Smooth muscle cell of trachea (primary cell): ENCODE measurements at places on chromosomes 3 and 15. TPM values are rescaled to one million over a fixed set of nuclear protein-coding genes. Genes with fewer than 3 reads are reported as not detected.

The MTFMT gene
- total RNA-seq = 26.6 and 29.1 TPM in 2 replicates

The DISP2 gene
- total RNA-seq = under 0.01 and 2.2 TPM in 2 replicates

The LRRC49 gene
- 22.3 and 29.4 TPM in 2 replicates for total RNA-seq

The DUOX1 gene
- total RNA-seq = under 0.01 and 0.99 TPM in 2 replicates

The GOLGA6A gene
- total RNA-seq = not detected in 2 replicates

The GP9 gene
- total RNA-seq = not detected in 2 replicates
